ENCODE measurements at places on chromosomes 6 and 20. TPM values are rescaled to one million over a fixed set of nuclear protein-coding genes. Genes with fewer than 3 reads are reported as not detected.
A peak's percentile ranks its signal among the peaks of the same experiment; 100 is the strongest.

GRCh38 chr6:126210398-126211075 lies 129.4 kb upstream of the CENPW start:
- H3K27me3 ChIP-seq = no peaks in the 10 kb centered on the region
- H3K4me3 ChIP-seq = no peak overlapping the region
- H3K27ac ChIP-seq = no peak overlapping the region
- no peak for DNase-seq

DNA sequence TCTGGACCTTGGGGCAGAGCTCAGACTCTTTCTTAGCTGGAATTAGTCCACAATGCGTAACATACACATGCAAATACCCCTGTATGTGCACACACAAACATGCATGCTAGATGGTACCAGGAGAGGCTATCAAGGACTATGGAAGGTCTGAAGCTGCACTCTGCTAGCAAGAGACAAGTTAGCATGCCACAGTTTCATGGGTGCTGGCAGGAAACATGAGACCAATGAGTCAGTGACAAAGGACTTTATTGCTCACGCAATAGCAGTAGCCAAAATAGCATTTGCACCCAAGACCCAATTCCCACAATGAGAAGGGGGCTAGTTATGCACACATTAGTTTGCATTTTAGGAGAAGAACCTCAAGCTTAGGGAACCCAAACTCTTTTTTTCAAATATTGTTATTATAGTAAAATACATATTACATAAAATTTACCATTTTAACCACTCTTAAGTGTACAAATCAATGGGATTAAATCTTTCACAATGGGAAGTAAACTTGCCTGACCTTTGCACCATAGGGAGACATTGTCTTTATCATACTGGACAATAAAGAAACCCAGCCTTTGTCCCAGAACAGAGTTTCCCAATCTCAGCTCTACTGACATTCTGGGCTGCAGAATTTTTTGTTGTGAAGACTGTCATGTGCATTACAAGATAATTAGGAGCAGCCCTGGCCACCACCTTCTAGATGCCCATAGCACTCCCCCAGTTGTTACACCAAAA lies 69.1 kb downstream of the NRSN1 start:
- no peak for DNase-seq
- H3K36me3 ChIP-seq = no peaks in the 10 kb centered on the region
- no peak overlapping the region for H3K27ac ChIP-seq
- no peak overlapping the region for H3K4me3 ChIP-seq
- H3K4me1 ChIP-seq = no peaks in the 10 kb centered on the region

DNA sequence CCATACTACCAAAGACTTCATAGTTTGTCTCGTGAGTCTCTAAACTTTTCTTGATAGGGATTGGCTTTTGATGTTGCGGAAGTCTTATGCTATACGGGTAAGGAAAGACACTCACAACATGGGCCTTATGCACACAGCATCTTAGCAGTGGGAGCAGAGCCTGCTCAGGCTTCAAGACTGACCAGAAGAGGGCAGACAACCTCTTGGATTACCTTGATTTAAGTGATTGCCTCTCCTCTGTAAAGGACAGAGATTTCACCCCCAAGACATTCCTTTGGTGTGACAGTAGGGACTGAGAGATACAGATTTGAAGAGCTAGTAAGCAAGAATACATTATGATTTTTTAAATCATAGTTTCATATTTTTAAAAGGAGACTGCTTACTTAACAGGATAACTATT lies 71.0 kb upstream of the SAMD3 start:
- DNase-seq = peak; percentile 45
- H3K36me3 ChIP-seq = no peaks in the 10 kb centered on the region
- H3K4me1 ChIP-seq = no peaks in the 10 kb centered on the region
- H3K27me3 ChIP-seq = no peaks in the 10 kb centered on the region
- no peak overlapping the region for H3K27ac ChIP-seq

DNA sequence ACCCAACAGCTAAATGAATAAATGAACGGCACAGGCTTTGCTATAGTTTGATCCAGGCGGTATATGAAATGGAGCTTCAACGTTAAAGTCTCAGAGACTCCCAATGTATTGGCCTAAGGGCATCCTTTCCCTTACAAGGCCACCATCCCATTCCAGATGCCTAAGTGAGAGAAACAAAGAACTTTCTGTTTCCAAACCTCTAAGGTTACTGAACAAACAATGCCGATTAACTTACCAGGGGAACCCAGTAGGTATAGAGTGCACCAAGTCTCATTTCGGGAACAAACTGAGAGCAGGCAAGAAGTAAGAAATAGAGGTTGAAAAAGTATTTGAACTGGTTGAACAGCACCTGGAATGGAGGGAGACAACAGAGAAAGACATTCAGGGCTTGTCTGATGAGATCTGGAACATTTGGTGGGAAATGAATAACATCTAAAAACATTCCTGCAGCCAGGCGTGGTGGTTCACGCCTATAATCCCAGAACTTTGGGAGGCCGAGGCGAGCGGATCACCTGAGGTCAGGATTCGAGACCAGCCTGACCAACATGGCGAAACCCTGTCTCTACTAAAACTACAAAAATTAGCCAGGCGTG lies 42.5 kb downstream of the ATP9A start:
- peaks cover 6% of the 10 kb centered on the region for H3K4me1 ChIP-seq
- DNase-seq = no peak
- H3K27ac ChIP-seq = no peak overlapping the region
- H3K27me3 ChIP-seq = no peaks in the 10 kb centered on the region
- no peaks in the 10 kb centered on the region for H3K36me3 ChIP-seq

The SEL1L2 gene
- not detected for total RNA-seq

The MC3R gene
- total RNA-seq = not detected
